ENCODE measurements at places on chromosomes 1 and 21. TPM values are rescaled to one million over a fixed set of nuclear protein-coding genes. Genes with fewer than 3 reads are reported as not detected.

- no peak for DNase-seq
These were observed 21.5 kb downstream of the DESI2 start for GRCh38 chr1:244674446-244674845.

GRCh38 chr1:100413035-100413434, 60.7 kb downstream of the CDC14A start:
- DNase-seq: no peak

Gene AHCTF1
- 47.6 TPM for polyA plus RNA-seq

- DNase-seq: no peak
These were observed 425.3 kb downstream of the DUSP10 start for GRCh38 chr1:221316491-221317056.

Gene PCSK9
- 0.85 TPM for polyA plus RNA-seq

- no peak for DNase-seq
These were observed 28.1 kb downstream of the SFPQ start for GRCh38 chr1:35164893-35165292.

DNA sequence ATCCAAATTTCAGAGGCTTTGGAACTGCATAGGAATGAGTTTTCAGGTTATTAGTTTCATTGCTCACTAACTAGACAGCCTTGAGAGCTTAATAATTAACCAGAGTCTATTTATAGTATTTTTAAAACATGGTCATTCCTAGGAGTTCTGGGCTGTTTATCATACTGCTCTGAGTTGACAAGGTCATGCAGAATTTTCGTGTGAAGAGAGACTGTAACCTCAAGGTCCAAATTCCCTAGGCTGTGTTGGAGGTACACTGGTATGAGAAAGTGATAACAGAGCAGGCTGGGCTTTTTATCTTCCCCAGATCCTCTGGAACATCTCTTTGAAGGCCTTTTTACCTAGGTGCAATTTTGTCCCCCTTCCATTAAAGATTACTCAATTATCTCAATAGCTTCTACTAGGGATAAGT, 736.3 kb downstream of the LTN1 start:
- DNase-seq: no peak

DNA sequence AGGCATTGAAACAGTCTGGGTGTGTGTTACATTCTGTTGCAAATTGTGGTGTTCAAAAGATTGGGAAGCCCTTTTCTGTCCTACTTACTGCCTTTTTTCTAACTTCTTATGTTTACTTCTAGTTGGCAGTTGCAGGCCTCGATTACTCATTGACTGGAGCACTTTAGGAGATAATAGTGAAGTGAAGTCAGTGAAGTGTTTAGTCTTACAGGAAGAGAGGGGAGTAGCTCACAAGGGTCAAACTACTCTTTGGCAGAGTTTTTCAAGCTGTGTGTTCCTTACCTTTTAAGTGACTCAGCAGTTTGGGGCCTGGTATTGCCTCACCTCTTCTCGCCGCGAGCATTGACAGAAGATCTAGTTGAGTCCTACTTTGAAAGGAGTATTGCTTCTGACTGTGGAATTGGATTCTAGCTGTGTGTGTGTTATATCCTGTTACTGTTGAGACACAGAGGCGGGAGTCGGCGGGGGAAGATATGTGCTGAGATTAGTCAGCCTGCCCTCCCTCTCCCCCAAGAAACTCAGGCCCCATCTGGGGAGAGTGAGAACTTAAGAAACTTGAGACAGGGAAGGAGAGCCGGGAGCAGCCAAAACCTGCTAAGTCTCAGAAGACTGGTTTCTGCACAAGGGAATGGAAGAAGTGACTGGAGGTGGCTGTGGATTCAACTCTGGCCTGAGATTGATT, 19.3 kb downstream of the AHCYL1 start:
- DNase-seq: peak; percentile 58

Gene NBPF20
- 1.8 TPM for polyA plus RNA-seq

- no peak for DNase-seq
These were observed 11.1 kb downstream of the ITGA10 start for GRCh38 chr1:145898756-145899155.

GRCh38 chr1:208208132-208208487, 36.1 kb downstream of the PLXNA2 start:
- DNase-seq: no peak

DNA sequence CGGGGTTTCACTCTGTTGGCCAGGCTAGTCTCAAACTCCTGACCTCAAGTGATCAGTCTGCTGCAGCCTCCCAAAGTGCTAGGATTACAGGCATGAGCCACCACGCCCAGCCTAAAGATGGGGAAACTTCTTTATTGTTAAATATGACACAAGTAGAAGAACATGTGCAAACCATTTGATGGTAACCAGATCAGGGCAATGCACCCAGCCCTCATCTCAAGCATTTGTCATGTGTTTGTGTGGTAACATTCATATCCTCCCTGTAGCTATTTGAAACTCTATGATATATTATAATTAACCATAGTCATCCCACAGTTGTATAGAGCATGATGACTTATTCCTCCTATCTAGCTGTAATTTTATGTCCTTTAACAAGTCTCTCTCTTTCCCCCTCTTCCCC, 119.5 kb upstream of the TMPRSS2 start:
- no peak for DNase-seq

Gene PRUNE1
- 44.5 TPM for polyA plus RNA-seq

GRCh38 chr1:226711976-226712741, 26.9 kb downstream of the ITPKB start:
- no peak for DNase-seq

DNA sequence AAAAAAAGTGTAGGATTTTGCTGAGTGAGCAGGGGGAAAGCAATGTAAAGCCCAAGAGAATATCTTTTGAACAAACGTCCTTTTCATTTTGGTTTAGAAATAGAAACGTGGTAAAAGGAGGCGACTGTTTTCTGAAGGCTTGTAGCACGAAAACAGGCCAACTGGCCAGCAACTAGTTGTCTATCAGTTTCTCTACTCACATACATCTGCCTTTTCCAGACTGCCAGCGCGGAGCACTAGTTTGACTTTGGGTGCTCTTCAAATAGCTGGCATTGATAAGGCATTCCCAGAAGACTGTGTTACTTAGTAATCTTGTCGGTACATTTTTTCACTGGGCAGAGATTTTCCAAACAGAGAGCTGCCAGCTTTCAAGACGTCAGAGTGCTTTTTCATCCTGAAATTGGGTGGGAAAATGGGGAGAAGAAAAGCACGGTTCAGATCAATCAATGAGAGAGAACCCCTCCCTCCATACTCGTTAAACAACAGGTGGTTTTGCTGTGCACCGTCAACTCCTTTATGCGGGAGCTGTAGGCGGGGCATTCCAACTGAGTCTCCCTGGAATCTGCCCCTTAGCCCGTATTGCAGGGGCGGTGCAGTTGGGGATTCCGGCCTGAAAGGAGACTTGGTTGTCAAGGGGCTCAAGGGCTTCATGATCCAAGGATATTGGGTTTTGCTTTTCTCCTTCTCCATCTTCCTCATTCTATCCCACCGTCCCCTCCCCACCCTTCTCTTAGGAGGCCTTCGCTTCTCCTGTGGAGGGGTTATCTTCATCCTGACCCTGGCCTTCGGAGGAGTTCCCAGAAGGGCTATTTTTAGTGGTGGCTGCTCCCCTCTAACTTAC, 884 bp upstream of the LRRC8C start:
- DNase-seq: peak; percentile 5

- no peak for DNase-seq
These were observed 3.3 kb downstream of the POFUT2 start for GRCh38 chr21:45284456-45284741.

- DNase-seq: no peak
These were observed 143.2 kb downstream of the HHIPL2 start for GRCh38 chr1:222404710-222405109.

Gene MCOLN3
- 1.4 TPM for polyA plus RNA-seq

Gene RBM11
- 4.0 TPM for polyA plus RNA-seq

Gene KCNJ9
- polyA plus RNA-seq: 0.04 TPM

GRCh38 chr1:147892731-147893214, 9.8 kb upstream of the GJA8 start:
- DNase-seq: peak; percentile 47

Gene CLCNKA
- polyA plus RNA-seq: 0.54 TPM

Gene IGSF9
- polyA plus RNA-seq: 15.9 TPM

DNA sequence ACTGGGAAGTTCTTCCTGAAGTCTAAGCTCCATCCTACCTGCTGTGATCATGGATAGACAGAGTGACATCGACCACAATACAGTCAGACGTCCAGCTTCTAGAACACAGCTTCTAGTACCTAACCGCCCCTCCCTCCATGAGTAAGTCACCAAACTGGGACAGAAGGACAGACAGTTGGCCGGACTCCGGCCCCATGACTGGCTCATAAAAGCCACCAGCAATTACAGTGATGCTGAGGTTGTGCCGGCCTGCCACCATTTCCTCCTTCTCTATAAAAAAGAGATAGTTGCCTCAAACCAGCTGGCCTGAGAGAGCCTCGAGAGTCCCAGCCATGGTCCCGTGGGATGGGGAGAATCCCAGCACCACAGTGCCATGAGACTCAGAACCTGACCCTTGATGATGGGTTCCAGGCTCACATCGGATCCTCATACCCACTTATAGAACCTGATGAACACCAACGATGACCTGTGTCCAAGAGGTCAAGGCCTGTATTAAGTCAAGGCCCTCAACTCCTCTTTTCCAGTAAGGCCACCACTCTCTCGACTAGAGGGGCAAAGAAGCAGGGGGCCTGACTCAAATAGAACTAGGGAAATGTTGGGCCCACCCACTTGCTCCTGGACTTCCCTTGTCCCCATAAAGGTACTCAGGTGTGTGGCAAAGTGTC, 3.4 kb downstream of the MEF2D start:
- DNase-seq: no peak

Gene OR11L1
- polyA plus RNA-seq: not detected

GRCh38 chr1:3663999-3664699, 11.8 kb downstream of the TP73 start:
- no peak for DNase-seq

Gene CACNA1E
- 0.10 TPM for polyA plus RNA-seq

Gene AMY2A
- polyA plus RNA-seq: 0.18 TPM

Gene IL12RB2
- polyA plus RNA-seq: 0.73 TPM

DNA sequence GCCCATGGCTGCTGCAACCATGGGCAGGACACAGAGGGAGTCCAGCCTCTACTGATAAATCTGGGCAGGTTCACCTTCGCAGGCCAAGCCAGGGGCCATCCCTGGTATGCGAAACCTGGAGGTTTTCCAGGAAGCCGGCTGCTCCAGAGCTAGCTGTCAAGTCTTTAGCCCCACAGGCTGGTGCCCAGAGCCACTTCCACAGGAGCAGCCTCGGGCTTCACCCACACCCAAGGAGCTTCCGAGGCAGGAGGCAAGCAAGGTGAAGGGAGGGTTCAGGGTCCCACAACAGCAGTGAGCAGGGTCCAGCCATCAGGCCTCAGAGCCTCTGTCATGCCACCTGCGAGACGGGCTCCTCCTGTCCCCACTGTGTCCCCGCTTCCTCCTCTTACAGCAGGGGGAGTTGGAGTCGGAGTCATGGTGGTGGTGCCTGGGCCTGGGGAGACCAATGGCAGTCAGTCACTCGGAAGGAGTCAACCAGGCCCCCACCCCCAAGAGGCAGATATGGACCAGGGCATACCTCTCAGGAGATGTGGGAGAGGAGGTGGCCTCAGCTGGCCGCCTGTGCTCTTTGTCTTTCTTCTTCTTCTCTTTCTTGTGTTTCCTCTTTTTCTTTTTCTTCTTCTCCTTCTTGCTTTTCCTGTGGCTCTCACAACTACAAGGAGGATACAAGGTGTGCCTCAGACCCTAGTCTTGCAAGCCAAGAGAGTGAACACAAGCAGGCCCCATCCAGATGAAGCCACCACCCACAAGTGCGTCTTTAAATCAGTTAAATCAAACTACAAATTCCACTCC, 2.1 kb downstream of the C1orf35 start:
- DNase-seq: no peak

DNA sequence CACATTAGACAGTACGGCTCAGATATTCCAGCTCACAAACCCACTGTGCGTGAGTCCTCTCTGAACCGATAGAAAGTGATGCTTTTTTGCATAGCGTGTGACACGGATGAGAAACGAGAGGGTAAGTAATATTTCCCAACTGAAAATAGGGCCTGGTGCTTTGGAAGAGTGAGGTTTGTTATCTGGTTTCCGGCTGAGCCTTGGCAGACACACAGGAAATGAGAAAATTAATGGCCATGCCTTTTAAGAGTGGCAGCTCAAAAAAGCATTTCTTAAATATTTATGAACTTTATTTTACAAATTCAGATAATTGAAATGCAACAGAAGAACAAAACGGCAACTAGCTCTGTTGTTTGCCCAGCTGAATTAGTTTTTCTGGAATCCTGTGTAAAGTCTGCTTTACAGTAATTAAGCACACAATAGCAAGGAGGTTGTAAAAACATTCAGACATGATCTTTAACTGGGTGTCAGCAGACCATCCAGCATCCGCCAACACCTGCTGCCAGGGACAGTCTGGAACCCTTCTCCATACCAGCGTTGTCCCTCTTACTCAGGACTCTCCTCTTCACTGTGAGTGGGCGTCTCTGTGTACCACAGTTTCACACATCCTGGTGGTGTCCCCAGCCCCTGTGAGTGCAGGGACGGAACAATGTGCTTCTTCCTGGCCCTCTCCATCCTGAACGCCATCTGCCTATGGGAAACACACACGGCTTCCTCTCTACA, 155.4 kb downstream of the PGBD5 start:
- DNase-seq: no peak

Gene SELENBP1
- polyA plus RNA-seq: 95.6 TPM

Gene SLX9
- 12.3 TPM for polyA plus RNA-seq

- peak; percentile 8 for DNase-seq
These were observed 78.1 kb downstream of the DESI2 start for GRCh38 chr1:244730934-244731434.

GRCh38 chr1:200194477-200194876, 167.0 kb downstream of the NR5A2 start:
- no peak for DNase-seq

DNA sequence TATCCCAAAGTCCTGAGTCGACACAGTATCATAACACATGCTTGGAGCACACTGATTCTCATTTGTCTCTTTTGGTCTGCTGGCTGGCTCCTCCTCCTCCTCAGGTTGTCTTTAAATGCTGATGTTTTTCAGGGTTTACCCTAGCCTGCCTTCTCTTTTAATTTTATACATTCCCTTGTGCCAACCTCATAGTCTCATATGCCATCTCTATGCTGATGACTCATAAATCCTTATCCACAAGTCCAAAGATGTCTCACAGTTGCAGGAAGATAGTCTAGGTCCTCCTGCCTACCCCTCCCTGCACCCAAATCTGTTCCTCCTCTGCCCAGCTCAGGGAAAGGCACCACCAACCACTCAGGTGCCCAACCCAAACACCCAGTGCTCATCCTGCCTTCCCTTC, 108.3 kb downstream of the SIPA1L2 start:
- DNase-seq: no peak

GRCh38 chr1:200073286-200073637, 45.8 kb downstream of the NR5A2 start:
- no peak for DNase-seq

DNA sequence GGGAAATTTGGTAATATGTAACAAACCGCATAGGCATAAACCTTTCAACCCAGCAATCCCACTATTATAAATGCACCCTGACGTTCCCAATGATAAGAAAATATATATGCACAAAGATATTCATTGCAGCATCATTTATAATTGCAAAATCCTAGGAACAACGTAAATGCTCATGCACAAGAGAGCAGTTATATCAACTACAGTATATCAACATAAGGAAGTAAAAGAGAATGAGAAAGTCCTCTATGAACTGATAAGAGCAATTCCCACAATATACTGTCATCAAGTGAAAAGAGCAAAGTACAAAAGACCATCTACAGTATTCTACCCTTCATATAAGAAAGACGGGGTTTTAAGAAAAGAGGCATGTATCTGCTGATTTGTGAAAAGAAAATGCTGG, 229.9 kb downstream of the SLC45A1 start:
- no peak for DNase-seq

Gene MFAP2
- polyA plus RNA-seq: 418 TPM

Data from right lung (tissue), 10 donors.